Right atrium auricular region (tissue), 2 donors: ENCODE measurements at places on chromosomes 7 and 10.
A peak's percentile ranks its signal among the peaks of the same experiment; 100 is the strongest.

DNA sequence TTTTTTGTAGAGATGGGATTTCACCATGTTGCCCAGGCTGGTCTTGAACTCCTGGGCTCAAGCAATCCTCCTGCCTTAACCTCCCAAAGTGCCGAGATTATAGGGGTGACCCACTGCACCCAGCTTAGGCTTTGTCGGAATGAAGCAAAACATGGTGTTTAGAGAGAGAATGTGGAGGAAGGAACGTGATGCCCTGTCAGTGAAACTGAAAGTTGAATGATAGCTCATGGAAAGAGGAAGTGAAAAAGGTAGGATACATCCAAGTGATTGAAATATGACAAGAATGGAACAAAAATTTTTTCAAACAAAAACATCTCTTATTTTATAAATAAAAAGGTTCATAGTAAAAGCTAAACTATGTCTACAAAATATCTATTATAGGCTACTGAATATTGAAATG, 5.9 kb downstream of the AKAP9 start:
- no peak for DNase-seq

DNA sequence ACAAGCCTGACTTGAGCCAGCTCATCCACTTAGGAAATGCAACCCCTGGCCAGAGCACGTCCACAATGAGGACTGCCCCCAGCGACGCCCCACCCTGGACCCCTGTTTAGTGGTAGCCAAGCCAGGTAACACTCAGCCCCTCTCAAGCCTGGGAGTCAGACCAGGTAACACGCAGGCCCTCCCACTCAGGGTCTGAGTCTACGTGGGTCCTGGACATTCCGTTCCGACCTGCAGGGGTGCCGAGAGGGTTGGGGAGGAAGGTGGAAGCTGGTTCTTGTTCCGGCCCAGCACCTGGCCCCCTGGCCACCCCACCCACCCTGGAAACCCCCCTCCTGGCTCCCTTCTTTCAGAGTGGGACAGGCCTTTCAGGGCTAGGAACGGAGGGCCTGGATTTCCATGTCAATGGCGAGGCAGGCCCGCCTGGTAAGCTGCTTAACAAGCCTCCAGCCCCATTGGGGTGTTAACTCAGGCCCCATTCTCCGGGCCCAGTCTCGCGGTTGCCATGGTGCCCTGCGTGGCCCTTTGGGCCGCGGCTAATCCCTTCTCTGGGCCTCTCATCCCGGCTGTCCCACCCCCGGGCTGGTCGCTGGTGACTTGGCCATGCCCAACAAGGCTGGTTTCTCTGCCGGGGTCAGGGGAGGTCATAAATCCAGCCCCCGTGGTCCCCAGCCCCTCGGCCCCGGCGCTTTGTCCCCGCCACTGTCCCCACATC, 19.7 kb upstream of the LFNG start:
- no peak for DNase-seq

- no peak for DNase-seq
These were observed 93.4 kb upstream of the ZNF479 start for GRCh38 chr7:57225666-57226065.

DNA sequence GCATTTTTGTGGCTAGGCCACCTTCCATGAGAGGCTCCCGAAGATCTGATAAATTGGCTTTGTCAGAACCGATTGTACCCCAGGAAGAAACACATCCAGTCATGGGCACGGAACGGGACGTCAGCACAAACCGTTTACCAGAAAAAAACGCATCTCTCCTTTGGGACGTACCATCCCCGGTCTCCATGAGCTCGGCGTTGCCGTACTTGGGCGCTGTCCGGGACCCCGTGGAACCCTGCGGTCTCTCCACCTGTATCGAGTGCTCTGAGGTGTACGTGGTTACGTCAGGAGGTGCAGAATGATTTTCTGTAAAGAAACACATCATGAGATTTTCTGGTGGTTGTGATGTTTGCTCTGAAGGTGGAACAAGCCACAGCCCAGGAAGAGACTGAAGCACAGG, 270.6 kb downstream of the DIP2C start:
- DNase-seq = no peak

GRCh38 chr7:3191548-3191947, 109.5 kb upstream of the SDK1 start:
- no peak for DNase-seq

- no peak for DNase-seq
These were observed 99.8 kb downstream of the GSAP start for GRCh38 chr7:77316219-77316978.

- DNase-seq = peak; percentile 51
These were observed 4.3 kb downstream of the TMEM273 start for GRCh38 chr10:49183596-49184542.

GRCh38 chr10:95220539-95220938, 26.5 kb downstream of the ACSM6 start:
- no peak for DNase-seq

GRCh38 chr10:102540023-102540422, 36.3 kb downstream of the SUFU start:
- no peak for DNase-seq

DNA sequence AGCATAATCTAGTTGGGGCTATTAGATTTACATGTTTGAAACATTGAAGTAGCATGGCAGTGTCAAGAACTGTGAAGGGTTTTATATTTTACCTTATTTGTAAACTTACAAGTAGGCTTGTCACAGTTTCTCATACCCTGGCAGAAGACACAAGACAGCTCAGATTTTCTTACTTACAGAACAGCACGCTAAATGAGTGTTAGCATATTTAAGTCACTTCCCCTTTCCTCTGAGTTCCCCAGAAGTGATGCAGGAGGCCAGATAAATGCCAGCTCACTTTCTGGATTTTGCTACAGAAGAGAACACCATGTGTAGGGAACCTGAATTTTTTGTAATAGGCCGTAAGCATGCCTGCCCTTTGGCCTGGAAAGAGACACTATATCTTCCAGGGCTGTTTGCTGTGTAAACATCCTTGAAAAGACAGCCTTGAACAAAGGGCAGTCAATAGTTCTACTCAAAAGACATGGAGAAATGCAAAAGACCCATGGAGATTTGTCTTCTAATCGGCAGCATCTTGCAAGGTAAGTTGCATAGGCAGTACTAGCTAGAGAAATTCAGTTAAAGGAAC, 279.1 kb downstream of the PHF14 start:
- no peak for DNase-seq

GRCh38 chr7:37550426-37550825, 101.8 kb upstream of the ELMO1 start:
- no peak for DNase-seq

DNA sequence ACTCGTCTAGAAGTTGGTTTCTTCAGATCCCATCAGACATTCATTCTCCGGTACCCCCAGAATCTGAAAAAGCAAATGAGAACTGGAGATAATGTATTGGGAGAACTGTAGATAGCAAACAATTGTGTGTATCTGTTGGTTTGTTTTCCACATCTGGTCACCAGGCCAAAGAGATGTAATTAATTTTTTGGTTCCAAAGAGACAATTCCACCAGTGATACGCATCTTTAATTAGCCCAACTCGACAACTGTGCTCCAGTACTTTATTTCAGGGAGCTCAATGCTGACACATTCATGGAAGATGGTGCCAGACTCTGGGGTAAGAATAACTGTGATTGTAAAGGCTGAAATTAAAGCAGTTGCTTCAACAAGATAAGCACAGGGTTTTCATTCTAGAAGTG, 74.5 kb downstream of the NPTX2 start:
- no peak for DNase-seq

- DNase-seq = no peak
These were observed 42.8 kb downstream of the ARHGAP21 start for GRCh38 chr10:24680647-24681524.

DNA sequence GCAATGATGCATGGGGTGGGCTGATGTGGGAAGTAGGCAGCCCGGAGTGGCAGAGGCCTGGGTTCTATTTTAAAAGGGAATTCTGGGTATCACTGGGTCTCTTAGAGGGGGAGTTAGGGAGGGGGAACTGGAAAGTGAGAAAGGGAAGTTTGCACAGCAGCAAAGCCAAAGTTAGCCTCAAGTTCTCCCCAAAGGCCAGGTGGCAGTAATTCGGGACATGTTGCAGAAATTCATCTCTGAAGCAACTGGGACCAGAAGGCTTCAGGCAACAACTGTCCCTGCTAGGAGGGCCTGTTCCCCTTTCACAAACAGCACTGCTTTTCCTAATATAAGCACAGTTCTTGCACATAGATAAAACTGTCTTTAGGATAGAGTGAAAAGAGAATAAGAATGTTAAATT, 67.4 kb downstream of the NOD1 start:
- no peak for DNase-seq

DNA sequence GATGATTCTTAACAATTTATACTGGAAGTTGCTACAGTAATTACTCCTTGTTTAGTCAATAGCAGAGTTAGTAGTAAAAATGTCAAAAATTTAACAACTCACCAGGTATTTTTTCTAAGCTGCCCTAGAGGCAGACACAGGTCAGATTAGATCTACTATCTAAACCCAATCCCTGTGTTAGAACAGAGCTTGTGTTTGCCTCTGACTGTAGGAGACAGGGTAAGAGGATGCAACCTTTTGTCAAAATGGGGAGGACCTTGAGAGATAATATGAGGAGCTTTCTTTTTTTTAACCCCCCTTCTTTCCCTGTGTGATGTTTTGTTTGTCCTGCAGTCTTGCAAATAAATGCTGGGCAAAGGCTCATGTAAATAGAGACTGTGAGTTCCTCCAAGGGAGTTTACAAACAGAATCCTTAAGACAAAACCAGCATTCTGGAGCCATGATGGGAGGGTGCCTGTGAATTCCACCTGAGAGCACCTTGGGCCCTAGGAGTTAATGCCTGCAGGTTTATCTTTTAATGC, 353.1 kb downstream of the GATA3 start:
- no peak for DNase-seq

- DNase-seq = no peak
These were observed 2.0 kb upstream of the NRAP start for GRCh38 chr10:113665806-113666354.

DNA sequence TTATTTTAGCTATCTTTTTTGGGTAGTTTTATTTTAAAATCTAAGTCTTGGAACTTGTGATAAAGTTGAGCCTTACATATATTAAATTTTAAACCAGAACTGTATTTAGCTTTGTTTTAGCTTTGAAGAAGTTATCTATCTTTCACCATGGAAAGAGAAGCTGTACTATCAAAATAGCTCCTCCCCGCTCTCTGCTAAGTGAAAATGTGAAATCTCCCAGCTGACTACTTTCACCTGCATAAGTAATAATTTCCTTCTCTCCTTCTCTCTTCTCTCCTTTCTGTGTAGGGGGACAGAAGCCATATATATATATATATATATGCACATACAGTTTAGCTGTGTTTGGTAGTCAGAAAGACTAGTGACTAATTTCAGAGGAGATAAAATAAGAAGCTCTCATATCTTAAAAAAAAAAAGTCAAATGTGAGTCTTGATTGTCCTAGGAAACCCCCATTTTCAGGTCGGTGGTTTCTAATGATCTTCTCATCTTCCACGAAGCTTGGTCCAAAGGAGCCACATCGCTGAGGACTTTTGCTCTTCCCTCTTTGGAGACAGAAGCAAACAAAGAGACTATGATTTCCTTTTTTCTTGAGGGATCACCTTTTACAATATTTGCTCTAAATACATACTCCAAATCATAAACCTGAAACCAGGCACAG, 30.6 kb upstream of the GDI2 start:
- no peak for DNase-seq

- no peak for DNase-seq
These were observed 4.3 kb upstream of the UPK3B start for GRCh38 chr7:76506081-76506440.

GRCh38 chr7:39306016-39306570, 260.1 kb upstream of the YAE1 start:
- DNase-seq = no peak
